ENCODE measurements at places on chromosomes 2 and 18.
A peak's percentile ranks its signal among the peaks of the same experiment; 100 is the strongest.

- DNase-seq, result no peak
Measured at GRCh38 chr18:58307441-58307840, 263.4 kb downstream of the NEDD4L start.

GRCh38 chr2:28692411-28692810, 59.2 kb upstream of the PPP1CB start:
- DNase-seq, result no peak

GRCh38 chr2:109472974-109473373, 140.8 kb downstream of the SEPTIN10 start:
- peak; percentile 38 for DNase-seq

DNA sequence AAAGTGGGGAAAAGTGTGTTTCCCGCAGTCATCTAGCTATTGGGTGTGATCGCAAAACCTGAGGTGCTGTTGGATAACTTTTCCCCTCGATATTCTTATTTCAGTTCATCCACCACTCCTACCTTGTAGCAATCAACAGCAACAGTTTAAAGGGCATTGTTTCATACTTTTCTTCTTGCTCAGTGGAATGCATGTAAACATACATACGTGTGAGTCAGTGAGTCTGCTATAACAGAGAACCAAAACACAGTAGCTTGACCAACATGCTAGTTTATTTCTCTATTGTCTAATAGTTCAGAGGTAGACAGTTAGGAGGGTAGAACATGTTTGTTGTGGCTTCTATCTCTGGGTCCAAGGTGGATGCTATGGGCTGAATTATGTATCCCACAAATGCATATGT, 77.6 kb upstream of the FOXI3 start:
- DNase-seq, result no peak

DNA sequence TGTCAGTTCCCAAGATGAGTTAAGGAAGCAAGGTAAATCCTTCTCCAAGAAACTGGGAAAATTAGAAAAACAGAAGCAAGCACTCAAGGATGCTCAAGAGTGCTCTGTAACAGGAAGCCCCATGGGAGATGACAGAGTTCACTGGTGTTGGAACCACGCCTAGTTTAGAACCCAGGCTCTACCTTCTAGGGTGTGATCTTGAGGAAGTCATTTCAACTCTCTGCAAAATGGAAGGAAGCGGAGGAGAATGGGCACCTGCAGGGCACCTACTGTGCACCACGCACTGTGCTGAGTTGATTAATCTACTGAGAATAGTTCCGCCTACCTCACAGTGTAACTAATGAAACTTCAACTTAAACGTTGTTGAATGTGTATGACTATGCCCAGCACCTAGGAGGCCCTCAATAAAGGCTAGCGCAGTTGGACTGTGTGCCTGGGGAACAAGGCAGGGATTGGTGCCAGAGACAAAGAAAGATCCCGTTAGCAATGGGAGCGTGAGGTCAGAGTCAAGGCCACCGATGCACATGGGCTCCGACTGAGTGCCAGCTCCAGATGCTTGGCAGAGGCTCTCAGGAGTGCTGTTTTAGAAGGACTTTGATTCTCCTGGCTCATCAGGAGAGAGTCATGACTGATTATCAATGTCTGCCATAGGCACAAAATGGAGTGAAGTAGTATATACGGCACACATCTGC, 93.7 kb downstream of the MAPK4 start:
- DNase-seq, result no peak

DNA sequence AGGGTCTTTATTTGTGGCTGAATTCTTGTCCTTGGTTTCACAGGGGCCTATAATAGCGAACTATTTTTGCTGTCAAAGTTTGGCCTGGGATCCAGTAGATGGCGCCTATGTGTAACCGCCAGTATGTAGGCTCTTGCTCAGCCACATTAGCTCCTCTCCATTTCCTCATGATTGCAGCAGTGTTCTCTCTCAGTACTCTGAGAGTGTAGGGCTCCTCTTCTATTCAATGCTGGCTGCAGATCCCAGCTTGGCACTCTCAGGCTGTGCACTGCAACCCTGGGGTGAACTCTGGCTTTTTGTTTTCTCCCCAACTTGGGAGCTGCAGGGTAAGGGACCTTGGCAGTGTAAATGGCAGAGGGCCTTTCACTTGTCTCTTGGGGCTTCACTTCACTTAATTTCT, 344.6 kb upstream of the CHAC2 start:
- DNase-seq, result peak; percentile 70

DNA sequence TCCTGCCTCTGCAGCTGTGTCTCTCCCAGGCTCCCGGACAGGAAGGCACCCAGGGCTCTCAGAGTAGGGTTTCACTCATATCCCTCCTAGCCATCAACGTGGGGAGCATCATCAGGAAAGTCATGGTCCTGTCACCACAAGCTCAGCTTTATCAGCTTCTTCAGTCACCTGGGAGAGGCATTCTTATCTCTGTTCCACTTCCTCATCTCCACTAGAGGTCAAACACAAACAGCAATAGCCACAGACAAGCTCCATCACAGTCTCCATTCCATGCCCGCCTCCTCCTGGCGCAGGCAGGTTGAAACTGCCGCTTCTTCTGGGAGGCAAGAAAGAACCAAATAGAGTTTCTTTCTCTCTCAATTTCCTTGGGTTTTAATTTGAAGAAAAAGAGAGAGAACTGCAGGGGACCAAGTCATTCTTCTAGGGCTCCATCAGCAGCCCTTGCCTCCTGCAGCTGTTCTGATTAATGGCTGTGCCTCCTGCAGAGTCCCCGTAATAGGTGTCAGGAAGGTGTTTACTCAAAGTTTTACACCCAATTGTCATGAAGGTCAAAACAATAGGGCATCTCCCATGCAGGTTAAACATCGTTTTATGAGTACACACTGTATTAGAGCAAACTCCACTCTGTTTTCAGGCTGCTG, 377.9 kb downstream of the TMEM182 start:
- no peak for DNase-seq

- no peak for DNase-seq
Measured at GRCh38 chr18:73679941-73680712, 467.5 kb downstream of the FBXO15 start.

GRCh38 chr2:232831496-232831895, 38.6 kb upstream of the SNORC start:
- no peak for DNase-seq

DNA sequence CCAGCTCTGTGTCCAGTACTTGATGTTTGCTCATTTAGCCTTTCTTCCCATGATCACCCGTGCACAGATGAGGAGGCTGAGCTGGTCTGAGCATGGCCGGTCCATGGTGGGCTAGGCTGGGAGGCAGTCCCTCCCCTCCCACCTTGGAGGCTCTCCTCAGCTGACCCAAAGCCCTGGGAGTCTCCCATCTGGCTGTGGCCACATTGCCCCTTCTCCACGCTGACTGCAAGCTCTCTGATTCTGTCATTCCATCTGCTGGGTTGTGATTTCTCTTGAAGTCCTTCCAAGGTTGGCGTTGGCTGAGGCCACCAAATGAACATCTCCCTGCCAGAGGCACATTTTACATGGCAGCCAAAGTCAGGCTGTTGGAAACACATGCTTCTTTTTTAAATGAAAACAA, 44.0 kb downstream of the ACKR3 start:
- DNase-seq, result peak; percentile 74

GRCh38 chr2:6216234-6216633, 524.0 kb downstream of the SOX11 start:
- DNase-seq, result no peak

DNA sequence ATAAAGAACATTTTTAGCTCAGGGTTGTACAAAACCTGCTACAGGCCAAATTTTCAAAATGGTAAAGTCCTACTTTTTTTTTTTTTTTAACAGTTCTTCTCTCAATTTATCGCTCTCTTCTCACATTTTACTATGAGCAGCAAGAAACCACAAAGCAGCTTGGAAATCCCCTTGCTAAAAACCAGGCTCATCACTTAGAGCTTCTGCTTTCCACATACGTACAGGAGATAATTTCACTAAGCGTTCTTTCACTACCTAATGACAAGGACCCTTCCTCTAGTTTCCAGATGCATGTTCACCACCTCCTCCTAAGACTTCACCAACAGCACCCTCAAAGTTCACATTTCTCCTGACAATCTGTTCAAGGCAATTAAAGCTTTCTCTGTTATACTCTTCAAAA, 294.9 kb upstream of the CYRIA start:
- DNase-seq, result no peak

GRCh38 chr2:170932948-170933347, 3.9 kb downstream of the GORASP2 start:
- DNase-seq, result no peak

- no peak for DNase-seq
Measured at GRCh38 chr18:63823516-63824219, 48.5 kb downstream of the SERPINB7 start.

GRCh38 chr2:110667071-110667470, 10.8 kb downstream of the BUB1 start:
- DNase-seq, result peak; percentile 20

Data from NCI-H446 (cell line).